ENCODE measurements at places on chromosomes 1 and 21. TPM values are rescaled to one million over a fixed set of nuclear protein-coding genes. Genes with fewer than 3 reads are reported as not detected.
A peak's percentile ranks its signal among the peaks of the same experiment; 100 is the strongest.

GRCh38 chr1:81470275-81470674, 330.5 kb upstream of the ADGRL2 start:
- no peak for DNase-seq

DNA sequence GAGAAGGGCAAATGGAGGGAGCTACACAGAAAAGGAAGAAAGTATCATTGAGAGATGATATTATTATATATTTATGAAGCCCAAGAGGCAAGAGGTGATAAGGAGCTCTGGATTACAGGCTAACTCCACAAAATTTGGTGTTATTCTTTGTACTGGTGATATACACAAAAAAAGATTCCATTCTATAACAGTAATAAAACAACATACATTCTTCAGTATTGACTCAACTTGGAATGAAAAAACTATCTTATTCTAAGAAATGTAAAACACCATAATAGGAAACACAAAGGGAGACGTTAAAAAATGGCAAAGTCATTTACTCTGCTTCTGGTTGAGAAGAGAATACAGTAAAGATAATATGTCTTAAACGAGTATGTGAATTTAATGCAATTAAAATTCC, 99.4 kb downstream of the TEX35 start:
- no peak for DNase-seq

DNA sequence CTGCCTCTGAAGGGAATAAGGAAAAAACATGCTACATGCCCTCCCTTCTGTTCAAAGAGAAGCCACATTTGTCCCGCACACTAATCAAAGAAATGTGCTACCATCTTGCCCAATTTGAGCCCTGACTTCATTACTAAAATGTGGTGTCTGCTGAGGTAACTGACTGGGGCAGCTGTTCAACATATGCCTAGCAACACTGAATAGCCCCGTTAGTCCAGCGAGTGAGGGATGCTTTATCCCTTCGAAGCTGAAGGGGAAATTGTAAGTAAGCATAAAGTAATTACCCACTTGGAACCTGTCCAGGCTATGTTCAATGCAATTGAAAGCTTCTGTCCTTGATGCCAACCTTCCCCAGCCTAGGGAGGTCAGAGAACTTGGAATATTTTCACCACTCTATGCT, 310.6 kb downstream of the SEC16B start:
- DNase-seq = no peak

- DNase-seq = no peak
Observed at GRCh38 chr1:211089536-211089935, 44.4 kb downstream of the KCNH1 start.

DNA sequence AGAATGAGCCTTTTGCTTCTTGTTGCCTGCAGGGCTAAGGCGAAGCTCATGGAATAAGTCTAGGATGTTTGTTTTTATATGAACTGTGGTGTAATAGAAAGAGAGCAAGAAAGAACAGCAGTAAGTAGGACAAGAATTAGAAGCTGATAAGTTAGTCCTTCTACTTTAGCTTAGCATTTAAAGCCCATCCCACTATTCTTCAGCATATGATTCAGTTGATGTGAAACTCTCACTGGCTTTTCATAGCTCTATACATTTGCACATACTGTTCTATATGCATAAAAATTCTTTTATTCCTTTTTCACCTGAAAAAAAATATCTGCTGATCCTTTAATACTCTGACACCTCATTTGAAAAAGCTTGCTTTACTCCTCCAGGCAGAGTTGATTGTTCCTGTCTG, 712.0 kb downstream of the USP25 start:
- no peak for DNase-seq

GRCh38 chr1:89151047-89151446, 24.8 kb downstream of the GBP7 start:
- no peak for DNase-seq

The S100A5 gene
- not detected for total RNA-seq

The HJV gene
- total RNA-seq = not detected

- no peak for DNase-seq
Observed at GRCh38 chr1:35361638-35362037, 93.1 kb downstream of the ZMYM4 start.

The SPATA21 gene
- not detected for total RNA-seq

DNA sequence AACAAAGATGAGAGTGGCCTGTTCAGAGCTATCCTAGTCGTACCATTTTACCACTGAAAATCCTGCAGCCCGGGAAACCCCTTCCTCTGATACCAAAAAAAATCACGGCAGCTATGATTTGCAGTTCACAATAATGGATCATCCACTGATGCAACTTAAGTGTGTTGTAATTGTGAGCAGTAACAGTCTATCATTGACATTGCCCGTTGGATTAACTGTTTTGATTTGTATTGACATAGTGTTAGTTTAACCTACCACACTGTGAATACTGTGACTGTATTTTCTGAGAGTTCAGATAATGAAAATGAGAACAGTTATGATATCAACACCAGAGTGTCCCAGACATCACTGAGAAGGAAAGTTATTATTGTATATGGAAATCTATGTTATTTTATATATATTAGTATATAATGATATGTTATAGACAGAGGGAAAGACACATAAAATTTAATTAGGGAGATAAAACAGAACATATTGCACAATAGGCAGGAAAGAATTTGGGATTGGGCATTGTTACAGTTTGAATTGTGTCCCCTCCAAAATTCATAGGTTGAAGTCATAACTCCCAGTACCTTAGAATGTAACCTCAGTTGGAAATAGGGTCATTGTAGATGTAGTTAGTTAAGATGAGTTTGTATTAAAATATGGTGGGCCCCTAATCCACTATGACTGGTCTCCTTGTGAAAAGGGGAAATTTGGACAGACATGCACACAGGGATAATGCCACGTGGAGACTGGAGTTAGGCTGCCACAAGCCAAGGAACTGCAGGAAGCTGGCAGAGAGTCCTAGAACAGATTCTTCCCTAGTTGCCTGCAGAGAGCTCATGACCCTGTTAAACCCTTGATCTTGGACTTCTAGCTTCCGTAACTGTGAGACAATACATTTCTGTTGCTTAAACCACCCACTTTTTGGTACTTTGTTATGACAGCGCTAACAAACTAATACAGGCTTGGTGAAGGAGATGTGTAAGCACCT, 54.4 kb downstream of the TLCD4 start:
- DNase-seq = no peak

DNA sequence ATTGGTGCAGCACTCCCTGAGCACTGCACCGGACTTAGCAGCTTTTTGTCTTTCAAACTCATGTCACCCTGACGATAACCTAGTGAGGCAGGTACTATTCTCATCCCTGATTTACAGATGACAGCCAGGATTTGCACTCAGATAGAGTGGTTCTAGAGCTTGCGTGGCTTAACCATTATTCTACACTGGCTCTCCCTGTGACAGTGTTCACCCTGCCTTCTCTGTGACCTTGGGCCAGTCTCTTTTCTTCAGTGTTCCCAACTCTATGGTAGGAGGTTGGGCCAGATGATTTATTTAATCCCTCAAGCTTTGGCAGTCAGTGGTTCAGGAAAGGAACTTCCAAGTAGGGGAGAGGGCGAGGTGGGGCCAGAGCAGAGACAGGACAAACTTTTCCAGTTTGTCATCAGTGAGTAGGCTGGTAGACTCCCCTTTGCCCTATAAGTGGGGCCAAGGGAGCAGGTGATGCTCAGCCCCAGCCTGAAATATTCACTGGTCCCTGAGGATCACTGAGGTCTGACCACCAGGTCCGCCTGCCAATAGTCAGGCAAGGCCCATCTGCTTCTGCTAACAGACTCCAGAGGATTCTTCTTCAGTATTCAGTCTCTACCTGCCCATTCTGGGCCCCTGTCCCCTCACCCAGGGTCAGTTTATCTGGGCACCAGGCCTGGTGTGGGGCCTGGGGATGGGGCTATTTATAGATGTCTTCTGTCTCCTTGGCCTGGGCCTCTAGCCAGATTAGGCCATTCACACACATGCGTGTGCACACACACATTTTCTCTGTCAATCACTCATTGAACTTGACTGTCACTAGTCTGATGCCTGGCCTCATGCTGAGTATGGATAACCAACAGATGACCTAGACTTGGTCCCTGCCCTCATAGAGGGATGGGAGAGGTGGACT, 8.8 kb upstream of the FABP3 start:
- DNase-seq = no peak

GRCh38 chr1:164576291-164577271, 17.6 kb downstream of the PBX1 start:
- DNase-seq = peak; percentile 33

The HTR1D gene
- total RNA-seq = not detected

DNA sequence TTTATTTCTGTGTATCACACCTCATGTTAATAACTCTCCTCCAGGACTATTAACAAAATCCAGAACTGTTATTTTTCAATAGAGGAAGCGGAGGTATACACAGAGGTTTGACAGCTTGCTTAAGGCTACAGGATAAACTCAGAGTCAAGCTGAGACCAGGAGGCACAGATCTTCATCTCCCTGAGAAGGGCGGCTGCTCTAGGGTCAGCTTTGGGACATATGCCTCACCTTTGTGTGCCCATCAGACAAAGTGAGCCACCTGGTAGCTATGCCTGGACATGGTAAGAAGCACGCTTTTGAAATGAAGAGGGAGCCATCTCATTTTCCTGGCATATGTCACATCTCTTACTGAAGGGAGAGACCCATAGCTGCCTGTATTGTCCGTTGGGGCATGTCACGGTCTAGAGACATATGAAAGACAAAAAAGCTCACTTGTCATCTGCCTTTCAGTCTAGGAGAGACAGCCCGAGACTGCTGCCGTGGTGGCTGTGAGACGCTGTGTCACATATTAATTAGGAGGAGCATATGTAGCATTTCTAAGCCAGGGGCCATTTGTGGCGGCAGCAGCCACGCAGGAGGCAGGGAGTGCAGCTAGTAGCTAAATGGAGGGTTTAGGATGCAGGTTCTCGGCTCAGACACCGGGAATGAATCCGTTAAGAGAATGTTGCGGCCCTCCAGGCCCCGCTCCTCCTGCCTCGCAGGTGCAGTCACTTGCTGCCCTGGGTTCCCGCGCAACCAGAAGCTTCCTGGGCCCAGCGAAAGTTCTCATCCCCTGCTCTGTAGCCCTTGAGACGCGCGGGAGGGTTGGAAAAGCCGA, 161.3 kb upstream of the C1orf21 start:
- DNase-seq = no peak

The COL6A1 gene
- total RNA-seq = 41.0 TPM

GRCh38 chr1:183163316-183163715, 22.7 kb upstream of the LAMC2 start:
- DNase-seq = no peak

DNA sequence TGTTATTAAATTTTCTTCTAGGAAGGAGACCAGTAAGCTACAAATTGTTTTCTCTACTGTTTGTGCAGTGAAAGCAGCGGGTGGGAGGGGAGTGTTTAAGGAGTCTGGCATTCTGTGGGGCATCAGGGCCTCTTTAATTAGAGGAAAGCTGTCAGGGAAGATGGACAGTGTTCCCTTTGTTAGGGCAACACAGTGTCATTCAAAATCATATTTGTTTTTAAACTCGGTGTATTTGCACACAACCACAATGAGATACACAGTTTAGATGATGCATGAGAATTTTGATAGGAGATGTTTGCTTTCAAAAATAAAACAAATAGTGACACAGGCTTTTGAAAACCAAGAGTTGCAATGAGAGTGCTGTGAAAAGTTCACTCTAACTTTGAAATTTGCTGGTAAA, 15.1 kb upstream of the ST6GALNAC3 start:
- no peak for DNase-seq

The GIPC2 gene
- 0.47 TPM for total RNA-seq

DNA sequence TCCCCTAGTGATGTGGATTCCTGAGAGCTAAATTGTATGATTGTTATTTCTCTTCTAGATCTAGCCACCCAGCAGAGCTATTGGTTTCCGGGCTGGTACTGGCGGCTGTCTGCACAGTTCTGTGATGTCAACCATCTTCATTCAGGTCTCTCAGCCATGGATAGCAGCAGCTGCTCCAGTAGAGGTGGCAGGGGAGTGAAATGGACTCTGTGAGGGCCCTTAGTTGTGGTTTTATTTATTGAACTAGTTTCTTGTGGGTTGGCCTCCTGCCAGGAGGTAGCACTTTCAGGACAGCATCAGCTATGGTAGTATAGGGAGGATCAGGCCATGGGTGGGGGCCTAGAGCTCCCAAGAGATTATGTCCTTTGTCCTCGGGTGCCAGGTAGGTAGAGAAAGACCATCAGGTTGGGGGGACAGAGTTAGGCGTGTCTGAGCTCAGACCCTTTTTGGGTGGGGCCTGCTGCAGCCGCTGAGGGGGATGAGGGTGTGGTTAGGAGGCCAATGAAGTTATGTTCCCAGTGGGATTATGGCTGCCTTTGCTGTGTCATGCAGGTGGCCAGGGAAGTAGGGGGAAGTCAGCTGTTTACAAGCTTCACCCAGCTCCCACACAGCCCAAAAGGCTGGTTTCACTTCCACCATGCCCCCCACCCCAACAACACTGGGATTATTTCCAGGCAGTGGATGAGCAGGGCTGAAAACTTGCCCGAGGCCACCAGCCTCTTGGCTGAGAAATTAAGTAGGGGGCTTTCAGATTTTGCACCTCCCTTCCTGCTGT, 55.1 kb upstream of the RGS4 start:
- no peak for DNase-seq

The LORICRIN gene
- total RNA-seq = not detected

DNA sequence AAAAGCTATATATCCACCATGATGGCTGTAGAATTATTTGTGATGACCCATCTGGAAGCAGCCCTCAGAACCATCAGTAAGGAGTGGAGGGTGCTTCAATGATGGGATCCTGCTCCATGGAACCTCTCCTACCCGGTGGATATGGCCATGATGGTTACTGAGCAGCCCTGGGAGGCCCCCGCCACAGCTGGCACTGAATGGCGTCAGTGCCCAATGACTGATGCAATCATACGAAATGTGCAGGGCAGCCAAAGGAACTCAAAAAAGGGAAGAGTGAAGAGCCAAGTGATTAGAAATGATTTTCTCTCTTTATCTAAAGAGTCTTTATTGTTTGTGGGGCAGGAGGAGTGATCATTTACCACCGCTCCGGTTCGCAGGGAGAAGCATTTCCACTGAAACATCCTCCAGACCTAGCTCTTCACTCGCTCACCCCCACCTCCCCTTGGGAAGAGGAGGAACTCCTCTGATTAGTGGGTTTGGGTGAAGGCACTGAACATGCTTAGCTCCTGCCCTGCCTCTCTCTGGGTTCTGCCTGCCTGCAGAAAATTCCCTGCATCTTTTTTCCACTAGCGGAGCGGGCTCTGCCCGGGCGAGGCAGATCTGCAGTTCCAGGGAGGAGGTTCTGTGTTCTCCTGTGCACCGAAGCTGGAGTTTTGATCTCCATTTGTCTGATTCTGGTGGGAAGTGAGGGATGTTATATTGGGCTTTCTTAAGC, 260.3 kb downstream of the GRIK3 start:
- no peak for DNase-seq

The NUP210L gene
- total RNA-seq = under 0.01 TPM

The TMOD4 gene
- not detected for total RNA-seq

DNA sequence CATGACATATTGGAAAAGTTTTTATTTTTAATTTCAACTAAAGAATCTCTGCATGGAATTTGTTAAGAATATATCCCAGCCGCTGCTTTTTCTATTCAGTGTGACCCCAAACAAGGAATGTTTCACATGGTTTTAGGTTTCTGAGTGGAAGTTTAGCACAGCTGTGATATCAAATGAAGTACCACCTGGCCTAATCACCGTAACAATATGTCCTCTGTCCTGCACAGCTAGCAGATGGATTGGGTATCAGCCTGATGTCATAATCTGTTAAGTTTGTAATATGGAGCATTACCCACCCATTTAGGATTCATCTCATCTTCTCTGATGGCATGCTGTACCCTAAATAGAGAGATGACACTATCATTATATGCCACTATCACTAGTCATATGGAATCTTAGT, 963.7 kb upstream of the ADGRL2 start:
- no peak for DNase-seq

GRCh38 chr1:46192171-46192570, 6.1 kb downstream of the POMGNT1 start:
- DNase-seq = no peak

GRCh38 chr21:31064803-31065202, 26.5 kb upstream of the KRTAP19-8 start:
- no peak for DNase-seq

All from occipital lobe (tissue), 3 donors.